Caudate nucleus (tissue), 63 donors: ENCODE measurements at places on chromosomes 7 and 10.

GRCh38 chr10:88062385-88062784 lies 199.0 kb downstream of the PTEN start:
- no peak for DNase-seq

DNA sequence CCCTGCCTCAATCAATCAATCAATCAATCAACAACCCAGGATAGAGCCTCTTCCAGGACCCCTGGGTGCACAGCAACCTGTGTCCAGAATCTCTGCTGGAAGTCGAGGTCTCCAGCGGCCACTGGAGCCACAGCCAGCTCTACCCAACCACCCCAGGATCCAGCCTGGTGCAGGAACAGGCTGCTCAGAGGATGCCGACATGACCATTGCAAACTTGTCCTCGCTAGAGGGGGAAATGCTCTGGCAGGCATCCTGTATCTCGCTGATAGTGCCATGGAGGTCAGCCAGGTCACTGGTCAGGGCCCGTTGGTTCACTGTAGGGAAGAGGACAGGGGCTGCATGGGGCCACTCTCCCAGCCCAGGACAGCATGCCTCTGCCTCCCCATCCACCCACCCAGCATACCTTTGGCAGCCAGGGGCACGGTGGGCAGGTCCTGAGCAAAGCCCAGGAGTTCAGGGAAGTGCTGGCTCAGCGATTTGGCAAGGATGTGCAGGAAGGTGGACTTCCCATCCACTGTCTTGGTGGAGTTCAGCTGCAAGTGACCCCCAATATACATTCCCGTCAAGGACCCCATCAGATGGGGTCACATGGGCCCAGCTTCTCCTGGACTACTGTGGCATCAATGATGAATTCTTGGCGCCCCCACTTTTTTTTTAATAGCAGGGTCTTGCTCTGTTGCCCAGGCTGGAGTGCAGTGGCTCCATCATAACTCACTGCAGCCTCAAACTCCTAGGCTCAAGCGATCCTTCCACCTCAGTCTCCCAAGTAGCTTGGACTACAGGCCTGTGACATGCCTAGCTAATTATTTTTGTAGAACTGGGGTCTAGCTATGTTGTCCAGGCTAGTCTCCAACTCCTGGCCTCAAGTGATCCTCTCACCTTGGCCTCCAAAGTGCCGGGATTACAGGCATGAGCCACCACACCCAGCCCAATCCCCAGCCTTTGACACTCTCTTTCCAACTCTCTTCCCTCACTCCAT lies 49.4 kb downstream of the GRID2IP start:
- DNase-seq, result no peak

DNA sequence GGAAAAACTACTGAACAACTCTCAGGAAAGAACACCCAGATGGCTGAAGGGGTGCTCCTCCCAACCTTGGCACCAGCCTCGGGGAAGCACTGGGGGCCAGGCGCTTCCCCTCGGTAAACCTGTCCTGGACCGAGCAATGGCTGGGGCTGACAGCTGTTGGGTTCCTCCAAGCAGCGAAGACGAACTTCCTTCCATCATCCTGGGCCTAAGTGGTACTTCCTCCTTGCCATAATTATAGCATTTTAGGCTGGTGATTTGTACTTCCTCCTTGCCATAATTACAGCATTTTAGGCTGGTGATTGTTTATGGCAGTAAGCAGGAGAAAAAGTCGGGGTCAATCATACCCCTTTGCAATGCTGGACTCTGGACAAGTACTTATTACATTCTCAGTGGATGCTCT lies 69.3 kb downstream of the MYOF start:
- no peak for DNase-seq

GRCh38 chr7:131012477-131013031 lies 278.5 kb upstream of the KLF14 start:
- no peak for DNase-seq
